Motor neuron (in vitro differentiated cells): ENCODE measurements at places on chromosomes 12 and 14. TPM values are rescaled to one million over a fixed set of nuclear protein-coding genes. Genes with fewer than 3 reads are reported as not detected.
A peak's percentile ranks its signal among the peaks of the same experiment; 100 is the strongest.

PAH gene
- 0.21 and 0.50 TPM in 2 replicates for total RNA-seq

DNA sequence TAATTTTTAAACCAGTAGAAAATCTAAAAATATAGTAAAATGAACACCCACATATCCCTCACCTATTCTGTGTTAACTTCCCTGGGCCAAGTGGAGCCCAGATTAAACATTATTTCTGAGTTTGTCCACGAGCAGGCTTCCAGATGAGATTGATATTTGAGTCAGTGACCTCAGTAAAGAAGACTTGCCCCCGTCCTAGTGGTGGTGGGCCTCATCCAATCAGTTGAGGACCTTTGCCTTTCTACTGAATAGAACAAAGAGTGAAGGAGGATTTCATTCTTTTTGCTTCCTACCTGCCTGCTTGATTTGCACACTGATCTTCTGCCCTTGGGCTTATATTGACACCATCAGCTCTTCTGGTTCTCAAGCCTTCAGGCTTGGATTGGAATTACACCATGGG, 174.7 kb upstream of the PLEKHG7 start:
- no peak for ATAC-seq

TEX22 gene
- 0.25 and 0.32 TPM in 2 replicates for total RNA-seq

SOCS2 gene
- 16.2 and 16.8 TPM in 2 replicates for total RNA-seq

GRCh38 chr12:103865151-103865730, 24.2 kb upstream of the NT5DC3 start:
- ATAC-seq = no peak

DNA sequence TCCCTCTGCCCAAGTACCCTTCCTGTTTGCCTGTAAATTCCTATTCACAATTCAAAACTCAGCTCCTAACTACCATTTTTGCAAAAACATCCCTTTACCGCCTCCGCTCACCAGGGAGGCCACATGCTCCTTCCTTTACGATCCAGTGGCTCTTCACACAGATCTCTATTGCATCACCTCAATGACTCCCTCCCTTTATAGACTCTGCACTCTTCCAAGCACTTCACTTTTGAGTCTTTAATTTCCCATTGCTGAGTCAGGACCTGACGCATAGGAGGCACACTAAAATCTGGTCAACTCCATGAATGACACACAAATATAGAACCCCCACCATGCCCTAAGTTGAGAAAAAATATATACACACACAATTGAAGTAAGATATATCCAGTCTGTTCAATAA, 45.9 kb downstream of the PPP1R13B start:
- peak; percentile 77 for ATAC-seq

CERS5 gene
- total RNA-seq = 83.7 and 87.0 TPM in 2 replicates

GRCh38 chr12:6952121-6952862, 1.1 kb downstream of the PTPN6 start:
- ATAC-seq = no peak

DNA sequence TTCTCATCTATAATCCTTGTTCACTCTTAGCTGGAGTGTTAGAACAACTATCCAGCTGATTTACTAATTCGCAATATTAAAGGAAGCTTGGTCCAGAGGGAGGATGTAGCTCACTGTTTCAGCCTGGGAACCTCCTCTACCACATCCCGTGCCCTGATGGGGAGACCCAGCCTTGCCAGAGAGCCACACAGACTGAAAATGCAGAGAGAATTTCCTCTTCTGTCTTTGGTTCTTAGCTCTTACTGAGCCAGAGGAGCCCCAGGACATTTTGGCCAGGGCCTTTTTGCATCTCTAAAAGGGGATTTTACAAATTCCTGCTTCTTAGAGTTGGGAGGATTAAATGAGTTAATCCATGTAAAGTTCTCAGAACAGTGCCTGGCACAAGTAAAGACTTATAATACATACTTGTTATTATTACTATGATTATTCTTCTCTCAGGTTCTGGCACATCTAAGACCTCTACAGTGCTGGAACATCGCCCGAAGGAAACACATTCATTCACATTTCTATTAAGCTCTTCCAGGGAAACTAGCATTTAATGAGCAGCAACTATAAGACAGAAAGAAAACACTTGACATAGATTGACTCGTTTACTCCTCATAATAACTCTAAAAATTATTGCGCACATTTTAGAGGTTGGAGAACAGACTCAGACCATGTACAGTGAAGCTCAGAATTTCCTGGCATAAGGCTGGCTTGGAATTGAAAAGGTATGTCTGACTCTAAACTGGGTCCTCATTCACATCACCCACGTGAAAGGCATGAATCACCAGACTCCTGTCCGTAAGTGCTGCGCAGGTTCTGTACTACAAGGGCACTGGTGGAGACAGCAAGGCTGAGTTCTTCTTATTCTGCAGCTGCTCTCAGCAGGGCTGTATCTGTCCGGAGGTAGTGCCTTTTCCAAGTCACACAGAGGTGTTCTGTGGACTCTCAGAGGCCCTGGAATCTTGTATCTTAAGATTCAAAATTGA, 27.8 kb upstream of the AEBP2 start:
- ATAC-seq = peak; percentile 48

- peak; percentile 17 for ATAC-seq
Observed at GRCh38 chr14:98952593-98953350, 319.2 kb downstream of the BCL11B start.

DNA sequence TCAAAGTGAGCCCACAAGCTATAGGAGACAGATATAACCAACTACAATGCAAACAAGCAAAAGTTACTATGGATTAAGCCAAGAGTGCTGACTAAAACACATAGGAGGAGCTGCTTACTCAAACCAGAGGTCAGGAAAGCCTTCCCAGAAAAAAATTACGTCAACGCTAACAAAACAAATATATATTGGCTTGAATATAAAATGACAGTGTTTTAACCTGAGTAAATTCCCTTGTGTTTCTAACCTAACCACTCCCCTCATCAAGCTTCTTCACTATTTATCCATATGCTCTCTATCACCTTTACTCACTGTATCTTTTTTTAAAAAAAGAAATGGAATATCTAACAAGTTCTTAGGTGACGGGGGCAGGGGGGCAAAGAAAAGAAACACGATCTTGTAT, 115.9 kb downstream of the MED13L start:
- no peak for ATAC-seq

VDR gene
- 0.18 and 0.21 TPM in 2 replicates for total RNA-seq

DNA sequence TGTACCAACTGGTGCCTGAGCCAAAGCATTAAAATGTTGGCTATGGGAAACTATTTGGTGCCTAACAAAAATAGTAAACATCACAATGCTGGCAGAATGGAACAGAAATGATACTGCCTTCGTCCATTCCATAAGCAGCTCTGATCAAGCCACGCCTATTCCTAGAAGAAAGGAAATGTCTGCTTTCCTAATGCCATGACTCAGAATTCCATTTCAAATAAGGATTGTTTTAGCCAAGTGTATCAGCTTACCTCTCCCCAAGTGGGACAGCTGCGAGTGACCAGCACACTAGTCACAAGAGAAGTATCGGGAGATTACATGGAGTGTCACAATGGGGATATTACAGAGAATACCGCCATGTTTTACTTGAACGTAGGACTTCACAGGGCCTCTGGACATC, 38.7 kb downstream of the GLT8D2 start:
- ATAC-seq = peak; percentile 97

DNA sequence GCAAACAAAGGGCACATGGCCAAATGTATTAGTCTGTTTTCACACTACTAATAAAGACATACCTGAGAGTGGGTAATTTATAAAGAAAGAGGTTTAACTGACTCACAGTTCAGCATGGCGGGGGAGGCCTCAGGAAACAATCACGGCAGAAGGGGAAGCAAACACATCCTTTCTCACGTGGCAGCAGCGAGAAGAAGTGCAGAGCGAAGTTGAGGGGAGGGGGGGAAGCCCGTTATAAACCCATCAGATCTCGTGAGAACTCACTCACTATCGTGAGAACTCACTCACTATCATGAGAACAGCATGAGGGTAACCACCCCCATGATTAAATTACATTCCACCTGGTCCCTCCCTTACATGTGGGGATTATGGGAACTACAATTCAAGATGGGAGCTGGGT, 66.1 kb downstream of the ST8SIA1 start:
- ATAC-seq = no peak

GRCh38 chr14:79136071-79137044, 966.2 kb downstream of the NRXN3 start:
- ATAC-seq = no peak

RNASE2 gene
- not detected in 2 replicates for total RNA-seq

GRCh38 chr12:130715998-130716968, at the start of gene RIMBP2:
Gene RIMBP2 (minus strand): TSS chr12:130716299. CDS start chr12:130479013, 237,286 bp downstream.
- ATAC-seq = peak; percentile 81

DNA sequence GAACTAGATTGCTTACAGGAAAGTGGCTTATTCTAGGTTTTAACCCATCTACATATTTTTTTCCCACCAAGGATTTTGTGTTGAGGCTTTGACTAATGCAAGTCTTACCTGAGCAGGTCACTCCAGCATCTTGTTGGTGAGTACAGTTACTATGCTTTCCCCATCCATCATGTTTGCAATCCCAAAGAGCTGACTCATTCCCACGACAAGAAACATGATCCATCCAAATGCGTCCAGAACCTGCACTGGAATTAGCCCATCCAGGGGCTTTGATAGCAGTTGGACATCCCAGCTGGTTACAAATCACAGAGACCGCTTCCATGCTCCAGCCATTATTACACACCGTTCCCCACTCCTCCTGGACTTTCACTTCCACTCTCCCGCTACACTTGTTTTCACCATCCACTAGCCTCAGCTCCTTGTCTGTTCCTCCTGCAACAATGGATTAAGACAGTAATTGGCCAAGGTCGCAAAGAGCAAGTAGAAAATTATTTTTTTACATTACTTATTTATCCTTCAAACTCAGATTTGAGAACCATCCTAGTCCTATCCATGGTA, 2.5 kb downstream of the CD163 start:
- ATAC-seq = no peak

PRH2 gene
- 0.41 TPM in 1 of 2 replicates, not detected in the other for total RNA-seq

DNA sequence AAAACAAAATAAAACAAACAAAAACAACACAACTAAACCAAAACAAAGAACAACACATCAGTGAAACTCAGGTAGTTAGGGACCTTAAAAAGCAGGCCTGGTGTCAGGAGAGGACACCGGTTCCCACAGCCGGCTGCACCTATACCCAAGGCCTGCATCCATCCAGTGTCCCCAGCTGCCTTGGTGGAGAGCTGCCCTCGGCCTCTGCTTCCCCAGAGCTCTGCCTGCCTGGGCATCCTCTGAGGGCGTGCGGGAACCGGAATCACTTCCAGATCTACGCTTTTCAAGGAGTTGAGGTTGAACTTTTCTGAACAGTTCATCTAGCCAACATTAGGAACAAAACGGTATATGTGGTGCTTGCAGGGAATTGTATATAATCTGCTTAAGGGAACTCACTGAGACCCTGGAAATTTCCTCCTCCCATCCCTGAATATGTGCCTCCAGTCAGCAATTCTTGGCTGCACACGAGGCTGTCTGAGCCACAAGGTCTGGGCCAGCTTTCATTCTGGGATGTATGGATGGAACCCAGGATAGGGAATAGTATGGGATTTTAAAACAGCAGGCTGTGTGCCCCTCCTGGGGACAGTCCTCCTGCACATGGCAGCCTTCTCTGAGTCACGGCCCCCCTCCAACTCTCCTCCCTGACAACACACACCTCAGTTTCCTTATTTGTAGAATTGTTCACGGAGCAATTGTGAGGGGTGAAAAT, 319.0 kb upstream of the RTL1 start:
- ATAC-seq = no peak

GRCh38 chr12:64893961-64894360, 69.5 kb downstream of the TBC1D30 start:
- no peak for ATAC-seq

DNA sequence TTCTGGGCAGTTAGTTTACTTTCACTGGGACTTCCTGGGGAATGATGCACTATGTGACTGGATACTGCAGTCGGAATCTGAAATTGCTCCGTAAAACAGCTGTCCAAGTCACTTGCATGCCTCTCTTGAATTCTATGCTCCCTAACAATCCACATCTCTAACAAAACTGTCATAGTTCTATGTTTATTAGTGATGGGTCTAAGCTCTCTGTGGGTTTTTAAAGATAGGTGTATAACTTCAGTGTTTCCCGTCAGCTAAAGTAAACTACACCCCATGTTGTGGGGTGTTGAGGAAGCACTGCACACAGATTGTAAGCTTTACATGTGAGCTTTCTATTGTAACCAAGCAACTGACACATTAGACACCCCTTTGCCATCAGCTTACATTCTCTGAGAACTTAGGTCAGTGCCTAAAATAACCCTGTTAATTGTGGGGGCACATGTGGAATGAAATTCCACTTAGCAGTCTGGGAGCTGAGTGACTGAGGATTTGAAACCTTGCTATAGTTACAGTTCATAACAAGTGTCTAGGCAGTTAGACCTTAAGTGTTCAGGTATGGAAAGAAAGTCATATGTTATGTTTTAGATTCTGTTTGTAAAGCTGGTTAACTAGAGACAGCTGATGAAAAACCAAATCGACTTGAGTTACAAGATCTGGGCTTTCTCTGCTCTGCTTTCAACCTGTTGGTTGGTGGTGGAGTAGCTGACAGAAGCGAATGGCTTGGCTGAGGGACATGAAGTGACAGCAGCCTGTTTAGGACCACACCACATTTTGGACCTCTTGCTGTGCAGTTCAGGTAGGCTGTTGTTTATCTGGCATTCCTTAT, 165.7 kb downstream of the AKAP6 start:
- ATAC-seq = no peak

RAD9B gene
- 0.35 and 0.58 TPM in 2 replicates for total RNA-seq

GRCh38 chr12:92505254-92506231, 197.2 kb upstream of the PLEKHG7 start:
- ATAC-seq = peak; percentile 46

- peak; percentile 37 for ATAC-seq
Observed at GRCh38 chr12:54032627-54033100, at the start of gene HOXC5. Gene HOXC5 (plus strand): TSS chr12:54033050. CDS start chr12:54033123, 73 bp downstream.

TMEM229B gene
- total RNA-seq = 13.3 and 13.7 TPM in 2 replicates

GRCh38 chr14:105536051-105536450, 9.7 kb downstream of the TMEM121 start:
- ATAC-seq = no peak

- no peak for ATAC-seq
Observed at GRCh38 chr12:3771853-3772252, 18.9 kb upstream of the CRACR2A start.

DNA sequence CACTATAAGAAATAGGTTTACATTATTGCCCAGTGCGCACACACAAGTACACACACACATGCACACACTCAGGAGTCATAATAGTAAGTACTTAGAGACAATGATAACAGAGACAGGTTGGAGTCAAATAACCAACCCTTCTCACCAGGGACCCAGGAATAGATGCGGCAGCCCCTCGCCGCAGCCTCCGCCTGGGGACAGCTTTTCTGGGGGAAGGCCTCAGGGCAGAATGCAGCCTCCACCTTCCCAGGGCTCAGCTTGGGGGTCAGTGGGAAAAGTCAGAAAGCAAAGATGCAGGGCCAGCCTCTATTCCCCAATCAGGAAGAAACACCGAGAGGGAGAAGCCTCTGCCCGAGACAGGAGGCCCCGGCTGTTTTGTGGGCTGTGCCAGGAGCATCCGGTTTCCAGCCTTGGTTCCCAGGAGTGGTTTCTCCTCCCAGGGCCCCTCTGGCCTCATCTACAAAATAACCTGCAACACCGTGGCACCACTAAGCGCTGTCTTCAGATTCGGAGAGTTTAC, 23.4 kb upstream of the EIF5 start:
- no peak for ATAC-seq

- ATAC-seq = no peak
Observed at GRCh38 chr12:1842183-1842904, 22.0 kb downstream of the LRTM2 start.

KCNH3 gene
- total RNA-seq = 0.54 and 0.69 TPM in 2 replicates

GRCh38 chr12:122099856-122100255, 21.3 kb downstream of the MLXIP start:
- no peak for ATAC-seq

CLEC2A gene
- total RNA-seq = 35.2 and 36.7 TPM in 2 replicates
